ENCODE measurements at places on chromosomes 7 and 10.

GRCh38 chr10:18437486-18437885 is 213.9 kb downstream of the NSUN6 start:
- no peak for DNase-seq

DNA sequence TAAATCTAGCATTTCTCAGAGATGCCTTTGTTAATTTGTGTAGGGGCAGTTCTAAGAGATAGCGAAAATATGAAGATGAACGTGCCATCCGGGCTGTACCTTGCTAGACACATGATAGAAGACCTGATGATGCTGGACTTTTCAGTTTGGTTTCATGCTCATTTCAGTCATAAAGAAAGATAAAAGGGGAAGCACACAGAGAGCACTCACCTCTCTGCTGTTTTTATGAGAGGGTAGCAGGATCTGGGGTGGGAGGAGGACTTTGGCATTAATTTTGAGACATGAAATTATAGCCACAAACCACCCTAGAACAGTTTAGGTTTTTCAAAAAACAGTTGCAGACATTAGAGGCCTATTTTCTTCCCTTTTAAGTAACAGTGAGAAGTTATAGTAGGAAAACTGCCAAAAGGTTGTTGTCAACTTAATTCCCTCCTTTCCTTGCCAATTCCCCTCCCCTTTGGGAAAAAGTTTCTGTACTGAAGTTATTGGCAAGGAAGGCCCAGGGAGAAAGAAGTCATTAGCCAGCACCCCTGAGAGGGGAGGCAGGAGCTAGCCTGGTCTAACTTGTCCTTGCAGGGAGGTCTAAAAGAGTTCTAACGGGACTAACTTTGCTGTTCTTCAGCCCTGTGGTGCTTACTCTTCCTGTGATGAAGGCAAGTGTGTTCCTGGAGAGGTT is 2.6 kb downstream of the ST7 start:
- no peak for DNase-seq

- no peak for DNase-seq
Observed at GRCh38 chr7:43443381-43443780, 139.5 kb upstream of the STK17A start.

- no peak for DNase-seq
Observed at GRCh38 chr10:106771154-106771553, 393.4 kb downstream of the SORCS1 start.

GRCh38 chr7:7944619-7945282 is 23.8 kb upstream of the GLCCI1 start:
- DNase-seq, result no peak

DNA sequence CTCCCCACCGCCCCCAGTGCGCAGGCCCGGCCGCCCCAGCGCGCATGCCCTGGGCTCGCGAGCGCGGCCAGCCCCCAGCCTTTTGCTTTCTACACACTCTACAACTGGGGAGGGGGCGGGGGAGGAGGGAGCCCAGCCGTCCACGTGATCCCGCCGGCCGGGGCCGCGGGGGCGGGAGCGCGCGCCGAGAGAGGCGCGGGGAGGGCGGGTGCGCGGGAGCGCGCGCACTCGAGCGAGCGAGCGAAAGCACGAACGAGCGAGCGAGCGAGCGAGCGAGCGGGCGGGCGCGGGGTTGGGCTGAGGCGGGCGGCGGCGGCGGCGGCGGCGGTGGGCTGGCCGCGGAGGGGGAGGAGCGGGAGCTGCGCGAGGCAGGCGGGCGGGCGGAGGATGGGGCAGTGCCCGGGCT is at the start of gene AUTS2:
Gene AUTS2, plus strand, starts transcription at position 395 of the 406 bp plus-strand sequence. CDS start 1,179 bp downstream, outside the sequence.
- peak; percentile 95 for DNase-seq

- DNase-seq, result no peak
Observed at GRCh38 chr7:73518470-73518869, 3.6 kb downstream of the BAZ1B start.

DNA sequence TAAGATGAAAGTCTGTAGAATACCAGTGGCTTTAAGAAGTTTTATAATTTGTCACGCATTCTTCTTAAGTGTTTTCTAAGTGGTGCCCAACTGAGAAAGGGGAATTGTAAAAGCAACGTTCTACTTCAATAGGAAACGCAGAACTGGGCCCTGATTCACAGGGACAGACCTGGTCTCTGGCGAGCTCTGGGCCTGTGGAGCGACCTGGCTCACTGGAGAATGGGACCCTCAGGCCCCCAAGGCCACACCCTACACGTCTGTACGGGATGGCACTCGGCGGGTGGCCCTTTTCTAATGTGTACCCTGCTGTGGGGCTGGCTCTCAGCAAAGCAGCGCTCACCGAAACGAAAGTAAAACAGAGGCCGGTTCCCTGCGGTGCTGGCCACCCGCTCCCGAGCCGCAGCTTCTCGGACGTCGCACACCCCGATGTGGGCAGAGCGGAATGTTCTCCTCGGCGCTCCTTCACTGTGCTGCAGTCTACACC is 205.0 kb downstream of the DIP2C start:
- DNase-seq, result no peak

GRCh38 chr7:151717415-151717814 is 159.5 kb downstream of the PRKAG2 start:
- DNase-seq, result no peak

DNA sequence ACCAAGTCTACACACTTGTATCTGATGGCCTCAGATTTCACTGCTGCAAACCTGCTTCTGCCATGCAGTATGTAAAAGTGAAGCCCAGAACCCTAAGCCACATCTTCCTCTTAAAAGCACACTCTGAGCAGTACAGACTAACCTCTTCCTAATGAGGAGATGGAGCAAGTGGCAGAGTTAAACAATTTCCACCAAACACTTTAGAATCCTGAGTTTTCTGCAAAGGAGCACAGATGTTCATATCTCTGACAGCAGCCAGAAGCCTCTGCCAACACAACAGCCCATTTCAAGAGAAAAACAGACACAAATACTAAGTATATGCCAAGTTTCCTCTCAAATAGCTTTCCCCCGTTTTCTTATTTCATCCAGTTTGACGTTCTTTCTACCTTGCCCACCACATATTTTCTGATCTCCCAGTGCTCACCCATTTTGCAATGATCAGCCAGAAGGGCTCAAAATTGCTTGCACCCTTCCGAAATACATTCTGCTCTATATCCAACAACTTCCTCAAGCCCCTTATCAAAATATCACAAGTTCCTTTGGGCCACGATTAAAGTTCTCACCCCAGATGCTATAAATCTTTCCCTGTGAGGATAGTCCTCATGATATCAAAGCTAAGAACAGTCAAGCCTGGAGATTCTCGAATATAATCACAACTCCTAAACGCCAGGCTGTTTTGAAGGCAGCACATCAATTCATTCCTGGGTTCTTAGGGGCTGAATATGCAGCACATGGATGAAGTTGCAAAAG is 27.5 kb downstream of the ELMO1 start:
- no peak for DNase-seq

DNA sequence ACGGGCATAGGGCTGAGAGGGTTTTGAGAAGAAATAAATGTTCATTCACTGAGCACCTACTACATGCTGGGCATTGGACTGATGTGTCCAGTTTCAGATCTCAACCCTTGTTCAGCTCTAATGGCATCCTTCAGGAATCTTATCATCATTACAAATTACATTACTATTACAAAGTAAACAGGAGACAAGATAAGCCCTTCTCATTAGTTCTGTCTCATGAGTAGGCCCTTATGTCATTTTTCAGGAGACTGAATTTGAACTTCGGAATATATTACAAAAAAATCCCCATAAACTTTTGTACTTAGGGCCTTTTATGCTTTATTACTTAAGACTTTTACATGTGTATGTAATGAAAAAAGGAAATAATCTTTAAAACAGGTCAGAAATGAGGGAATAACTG is 289.7 kb downstream of the BAMBI start:
- no peak for DNase-seq

GRCh38 chr7:43868681-43869005 is 674 bp downstream of the MRPS24 start:
- no peak for DNase-seq

DNA sequence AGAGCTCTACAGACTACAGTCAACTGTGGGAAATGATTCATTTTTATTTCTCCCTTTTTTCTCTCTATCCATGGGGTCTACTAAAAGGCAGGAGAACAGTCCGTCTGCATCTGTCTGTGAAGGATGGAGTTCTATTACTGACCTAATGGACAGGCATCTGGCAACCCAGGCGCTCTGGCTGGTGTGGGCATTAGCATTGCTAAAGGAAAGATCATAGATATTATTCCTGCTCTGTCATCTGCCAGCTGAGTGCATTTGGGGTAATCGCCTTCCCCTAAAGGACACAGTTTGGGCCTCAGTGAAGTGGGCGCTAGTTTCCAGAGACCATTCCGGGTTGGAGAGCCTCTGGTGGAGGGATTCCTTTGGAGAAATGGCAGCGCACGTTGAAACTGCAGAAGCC is 201.3 kb upstream of the TCERG1L start:
- no peak for DNase-seq

- no peak for DNase-seq
Observed at GRCh38 chr10:100670828-100671479, 74.4 kb upstream of the PAX2 start.

DNA sequence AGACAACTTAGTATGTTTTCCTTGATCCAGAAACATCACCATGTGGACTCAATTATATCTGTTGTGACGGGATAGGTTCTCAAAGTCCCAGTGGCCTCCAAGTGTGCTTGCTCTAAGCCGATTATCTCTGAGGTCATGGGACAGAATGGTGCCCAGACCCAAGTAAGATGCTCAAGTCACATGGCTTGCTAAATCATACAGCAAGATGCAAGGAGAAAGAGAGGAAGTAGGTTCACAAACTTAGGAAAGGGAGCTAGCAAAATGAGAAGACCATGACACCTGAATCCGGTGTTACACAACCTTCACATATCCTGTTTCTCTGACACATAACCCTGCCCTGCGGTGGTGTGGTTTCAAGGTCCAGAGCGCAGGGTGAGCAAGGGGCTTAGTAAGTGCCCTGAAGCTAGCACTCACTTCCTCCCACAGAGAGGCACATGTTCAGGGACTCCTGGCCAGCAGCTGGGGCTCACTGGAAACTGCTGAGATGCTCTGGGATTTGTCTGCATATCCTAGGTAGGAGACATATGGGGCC is 590.9 kb upstream of the ANKRD30A start:
- no peak for DNase-seq

DNA sequence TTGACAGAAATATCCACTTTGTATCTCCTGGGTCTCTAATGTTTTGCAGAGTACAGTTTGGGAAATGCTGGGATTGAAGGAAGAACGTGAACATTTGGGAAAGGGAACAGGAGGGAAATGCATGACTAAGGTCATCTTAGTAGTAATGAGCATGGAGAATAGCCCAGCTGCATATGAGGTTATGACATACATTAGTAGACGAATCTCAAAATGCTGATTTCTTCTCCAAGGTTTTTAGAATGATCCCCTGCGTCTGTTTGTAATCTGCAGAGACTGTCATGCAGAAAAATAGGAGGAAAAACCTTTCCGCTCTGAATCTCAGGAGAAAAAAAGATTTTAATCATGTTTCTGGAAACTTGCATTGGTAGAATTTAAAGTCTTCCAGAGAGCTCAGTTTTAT is 133.6 kb downstream of the PPP1R9A start:
- DNase-seq, result no peak

GRCh38 chr7:85030893-85031292 is 156.0 kb downstream of the SEMA3D start:
- DNase-seq, result no peak

- DNase-seq, result no peak
Observed at GRCh38 chr7:135602304-135602703, 44.6 kb downstream of the NUP205 start.

- no peak for DNase-seq
Observed at GRCh38 chr7:114956702-114957101, 34.8 kb downstream of the MDFIC start.

- DNase-seq, result no peak
Observed at GRCh38 chr10:88881922-88882645, 2.0 kb downstream of the STAMBPL1 start.

DNA sequence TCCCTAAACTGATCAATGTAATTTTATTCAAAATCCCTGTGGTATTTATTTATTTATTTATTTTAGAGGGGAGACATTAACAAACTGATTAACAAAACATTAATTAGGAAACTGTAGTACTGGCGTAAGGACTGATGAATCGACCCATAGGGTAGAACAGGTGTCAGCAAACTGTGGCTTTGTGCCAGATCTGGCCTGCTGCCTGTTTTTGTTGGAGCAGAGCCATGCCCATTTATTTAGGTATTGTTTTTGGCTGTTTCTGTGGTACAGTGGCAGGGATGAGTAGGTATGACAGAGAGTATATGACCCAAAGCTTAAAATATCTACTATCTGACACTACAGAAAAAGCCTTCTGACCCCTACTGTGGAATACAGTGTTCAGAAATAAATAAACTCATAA is 332.5 kb upstream of the ETV1 start:
- peak; percentile 55 for DNase-seq

GRCh38 chr10:16732376-16732775 is 84.8 kb downstream of the RSU1 start:
- no peak for DNase-seq

- DNase-seq, result no peak
Observed at GRCh38 chr7:29486191-29486700, 77.4 kb upstream of the PRR15 start.

- DNase-seq, result no peak
Observed at GRCh38 chr7:88363249-88363648, 56.6 kb upstream of the STEAP4 start.

- DNase-seq, result no peak
Observed at GRCh38 chr7:40221836-40222235, 87.0 kb downstream of the SUGCT start.

GRCh38 chr7:33487998-33488682 is 358.8 kb downstream of the BBS9 start:
- DNase-seq, result no peak

DNA sequence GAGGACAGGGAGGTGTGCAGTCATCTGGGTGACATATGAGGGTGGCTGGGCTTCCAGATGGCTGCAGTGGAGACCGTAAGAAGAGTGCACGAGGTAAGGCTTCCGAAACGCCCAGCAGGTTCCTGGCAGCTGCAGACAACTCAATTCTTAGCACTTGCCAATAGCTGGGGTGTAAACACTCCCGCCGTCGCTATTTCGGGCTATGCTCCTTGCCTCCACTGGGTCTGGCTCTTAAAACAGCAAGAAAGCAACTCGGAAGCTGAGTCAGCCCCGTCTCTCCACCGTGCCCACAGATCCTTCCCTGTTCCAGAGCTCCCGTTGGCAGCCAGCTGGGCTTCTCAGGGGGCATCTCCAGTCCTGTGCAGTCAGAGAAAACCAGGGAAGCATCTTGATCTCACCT is 6.1 kb upstream of the PDGFA start:
- no peak for DNase-seq

All from NCI-H1436 (cell line).